Stimulated activated CD8-positive, alpha-beta memory T cell treated with anti-CD3 and anti-CD28 coated beads, Interleukin-15, amount 100 ng/mL, for 48 hours (primary cell): ENCODE measurements at places on chromosomes 3 and 15.
A peak's percentile ranks its signal among the peaks of the same experiment; 100 is the strongest.

DNA sequence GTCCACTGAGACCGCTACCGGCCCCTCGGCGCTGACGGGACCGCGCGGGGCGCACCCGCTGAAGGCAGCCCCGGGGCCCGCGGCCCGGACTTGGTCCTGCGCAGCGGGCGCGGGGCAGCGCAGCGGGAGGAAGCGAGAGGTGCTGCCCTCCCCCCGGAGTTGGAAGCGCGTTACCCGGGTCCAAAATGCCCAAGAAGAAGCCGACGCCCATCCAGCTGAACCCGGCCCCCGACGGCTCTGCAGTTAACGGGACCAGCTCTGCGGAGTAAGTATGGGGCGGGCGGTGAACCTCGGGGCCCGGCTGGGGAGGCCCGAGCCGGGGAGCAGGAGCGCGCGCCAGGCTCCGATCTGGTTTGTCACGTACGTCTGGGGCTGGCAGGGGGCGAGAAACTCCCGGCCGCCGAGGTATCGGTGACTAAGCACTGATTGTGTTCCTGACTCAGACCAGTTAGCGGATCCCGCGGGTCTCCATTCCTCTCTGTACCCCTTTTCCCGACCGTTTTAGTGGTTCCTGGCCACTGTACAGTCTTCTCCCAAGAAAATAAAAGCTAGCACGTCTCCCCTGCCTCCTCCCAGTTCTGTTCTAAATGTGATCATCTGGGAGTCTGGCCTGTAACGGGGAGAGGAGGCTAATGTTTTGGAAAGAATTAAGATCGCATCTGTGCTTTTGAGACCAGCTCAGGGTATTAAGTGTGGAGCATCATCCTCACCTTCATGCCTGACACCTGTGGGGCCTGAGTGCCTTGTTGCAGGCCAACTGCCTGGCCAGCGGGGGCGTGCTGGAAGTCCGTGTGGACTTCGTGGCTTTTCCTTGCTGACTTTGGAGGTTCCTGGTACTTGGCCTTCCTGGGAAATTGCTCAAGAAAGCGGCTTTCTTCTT is 691 bp downstream of the MAP2K1 start:
- DNase-seq = peak; percentile 77

- DNase-seq = no peak
Observed at GRCh38 chr3:116030131-116030850, 407.0 kb downstream of the GAP43 start.

- no peak for DNase-seq
Observed at GRCh38 chr3:68973639-68974038, 39.8 kb downstream of the EOGT start.

GRCh38 chr3:184031187-184031792 is at the start of gene HTR3D:
TSS of gene HTR3D (plus strand) at chr3:184031742. CDS start at chr3:184031742, 0 bp downstream.
- DNase-seq = no peak

DNA sequence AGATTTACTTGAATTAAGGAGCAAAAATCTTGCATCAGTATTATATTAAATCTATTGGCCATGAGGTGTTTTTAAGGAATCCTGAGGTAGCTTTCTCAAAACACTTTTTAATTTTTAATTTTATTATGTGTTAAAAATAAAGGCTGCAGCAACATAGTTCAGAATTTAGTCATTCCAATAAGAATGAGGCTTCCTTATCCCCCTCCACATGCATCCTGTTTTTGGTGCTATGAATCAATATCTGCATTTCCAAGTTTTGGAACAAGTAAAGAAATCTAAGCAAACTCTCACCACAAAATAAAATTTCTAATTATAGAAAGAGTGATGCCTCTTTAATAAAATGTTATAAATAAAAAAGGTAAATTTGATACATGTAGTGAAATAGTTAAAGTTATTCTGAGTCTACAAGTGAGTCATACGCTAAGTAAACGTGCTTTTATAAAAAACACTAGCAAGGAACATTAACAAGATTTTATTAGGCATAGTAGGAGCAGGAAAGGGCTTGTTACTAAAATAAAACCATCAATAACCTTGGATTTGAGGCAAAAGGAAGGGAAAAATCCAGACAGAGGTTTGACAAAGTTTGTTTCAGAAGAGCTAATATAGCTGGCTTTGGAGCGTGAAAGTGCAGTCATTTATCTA is 1218.0 kb downstream of the NSUN3 start:
- DNase-seq = no peak

GRCh38 chr3:113128386-113129015 is 82.9 kb upstream of the BOC start:
- DNase-seq = no peak

DNA sequence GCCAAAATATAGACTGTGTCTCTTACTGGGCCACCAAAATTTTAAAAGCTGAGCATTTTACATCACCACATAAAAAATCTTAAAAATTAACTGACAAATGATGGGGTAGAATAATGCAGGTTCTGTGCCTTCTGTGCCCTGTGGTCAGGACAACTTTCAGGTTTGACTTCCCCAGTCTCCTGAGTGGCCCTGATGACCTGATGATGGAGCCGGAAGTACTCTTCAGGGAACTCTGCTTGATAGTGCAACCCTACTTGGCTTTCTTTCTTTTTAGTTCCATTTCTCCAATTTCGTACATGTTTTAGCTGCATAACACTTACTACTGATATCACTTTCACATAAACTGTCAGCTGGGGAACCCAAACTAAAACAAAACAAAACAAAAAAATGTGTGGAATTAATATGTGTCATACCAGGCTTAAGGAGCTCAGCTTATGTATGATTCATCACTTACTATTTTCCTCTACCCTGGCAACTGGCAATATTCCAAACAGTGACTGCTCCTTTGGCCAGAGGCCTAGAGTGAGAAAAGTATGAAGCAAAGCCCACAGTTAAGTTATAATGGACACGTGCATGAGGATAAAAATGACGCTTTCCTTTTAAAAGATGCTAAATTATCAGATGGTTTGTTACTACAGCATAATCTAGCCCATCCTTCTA is 194.3 kb downstream of the BCHE start:
- no peak for DNase-seq

DNA sequence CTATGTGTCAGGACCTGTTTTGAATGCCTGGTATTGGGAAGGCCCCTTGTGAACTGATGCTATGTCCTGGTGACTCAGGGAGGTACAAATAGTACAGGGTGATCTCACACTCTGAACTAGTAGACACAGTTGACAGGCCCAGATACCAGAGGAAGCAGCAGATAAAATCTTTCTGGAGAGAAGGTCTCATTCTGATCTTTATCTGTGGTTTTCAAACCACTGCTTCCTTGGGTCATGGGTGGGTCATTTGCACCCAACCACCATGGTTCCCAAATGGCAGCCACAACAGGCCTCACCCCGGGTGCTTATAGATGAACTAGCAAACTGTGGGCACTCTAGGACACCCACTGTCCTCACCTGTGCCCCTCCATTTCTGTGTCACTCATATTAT is 43.4 kb downstream of the PXYLP1 start:
- DNase-seq = no peak

GRCh38 chr15:44075535-44075934 is 119.5 kb downstream of the FRMD5 start:
- DNase-seq = no peak

DNA sequence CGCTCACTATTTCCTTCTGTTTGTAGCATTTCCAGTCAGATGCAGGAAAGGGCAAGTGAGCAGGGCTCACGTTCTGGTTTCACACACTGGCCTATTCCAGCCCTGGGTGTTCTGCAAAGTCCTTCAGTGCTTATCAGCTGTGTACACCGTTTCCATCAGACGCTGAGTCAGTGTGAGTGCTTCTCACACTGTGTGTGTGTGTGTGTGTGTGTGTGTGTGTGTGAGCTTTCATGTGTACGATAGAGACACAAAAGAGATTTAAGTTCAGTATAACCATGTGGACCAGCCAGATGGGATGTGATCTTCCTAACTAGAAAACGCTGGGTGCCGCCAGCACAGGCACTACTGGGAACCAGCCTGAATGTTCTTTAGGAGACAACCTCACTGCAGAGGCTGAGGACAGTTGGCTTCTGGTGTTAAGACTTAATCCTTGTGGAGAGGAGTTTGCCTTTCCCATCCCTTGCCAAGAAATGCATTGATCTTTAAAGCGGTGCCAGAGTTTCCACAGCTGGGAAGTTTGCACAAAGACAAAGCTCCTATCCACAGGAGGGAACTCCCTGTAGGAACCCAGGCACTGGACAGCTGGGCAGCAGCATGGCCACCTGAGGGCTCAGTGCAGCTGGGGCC is 3.9 kb upstream of the CHSY1 start:
- no peak for DNase-seq

- DNase-seq = no peak
Observed at GRCh38 chr3:23743141-23743784, 62.5 kb upstream of the UBE2E1 start.

DNA sequence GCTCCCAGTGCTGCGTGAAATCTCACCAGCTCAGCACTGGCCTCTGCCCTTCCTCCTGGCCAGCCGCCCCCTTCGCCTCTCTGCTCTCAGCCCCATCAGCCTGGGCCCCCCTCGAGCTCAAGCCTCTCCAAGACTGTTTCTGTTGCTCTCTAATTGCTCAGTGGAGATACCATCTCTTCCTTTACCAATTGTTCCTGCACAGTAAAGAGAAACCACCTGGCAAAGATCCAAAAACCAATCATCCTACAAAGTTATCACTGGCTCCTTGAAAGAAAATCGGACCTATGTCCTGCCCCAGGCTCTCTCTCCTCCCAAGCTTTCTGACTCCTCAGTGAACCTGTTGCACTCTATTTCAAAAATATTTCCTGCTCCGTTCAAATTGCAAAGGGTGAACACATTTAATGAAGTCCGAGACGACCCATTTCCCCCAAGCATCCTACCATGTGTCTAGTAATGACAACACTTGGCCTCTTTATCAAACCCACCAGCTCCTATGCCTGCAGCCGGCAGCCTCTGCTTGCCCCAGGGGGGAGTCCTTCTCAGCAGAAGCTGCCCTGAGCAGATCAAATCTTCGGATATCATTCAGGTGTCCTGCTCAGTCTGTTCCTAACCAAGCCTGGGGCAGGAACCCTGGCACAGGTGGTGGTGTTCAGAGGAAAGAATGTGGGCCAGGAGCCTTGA is 53.7 kb upstream of the FAM174B start:
- no peak for DNase-seq

DNA sequence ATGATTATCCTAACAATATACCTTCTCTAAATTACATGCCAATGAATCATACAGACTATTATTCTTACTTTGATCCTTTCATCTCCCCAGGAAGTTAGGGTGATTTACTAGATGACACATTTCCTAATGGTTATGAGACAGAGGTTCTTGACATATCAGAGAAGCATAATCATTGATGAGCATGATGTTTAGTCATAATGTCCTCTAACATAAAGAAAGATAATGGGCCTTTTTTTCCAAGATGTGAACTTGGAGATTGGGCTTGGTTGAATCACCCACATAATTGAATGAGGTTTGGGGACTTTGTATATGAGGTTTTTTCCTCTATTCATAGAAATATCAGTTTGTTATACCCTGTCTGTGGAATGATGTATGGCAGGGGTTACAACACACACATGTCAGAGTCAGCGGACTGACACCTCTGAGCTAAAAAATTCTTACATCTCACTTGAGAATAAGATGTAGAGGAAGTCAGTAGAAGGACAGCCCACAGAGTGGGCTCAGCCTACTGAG is 69.7 kb upstream of the DCBLD2 start:
- DNase-seq = no peak

- no peak for DNase-seq
Observed at GRCh38 chr3:156693166-156693565, 18.8 kb downstream of the TIPARP start.

DNA sequence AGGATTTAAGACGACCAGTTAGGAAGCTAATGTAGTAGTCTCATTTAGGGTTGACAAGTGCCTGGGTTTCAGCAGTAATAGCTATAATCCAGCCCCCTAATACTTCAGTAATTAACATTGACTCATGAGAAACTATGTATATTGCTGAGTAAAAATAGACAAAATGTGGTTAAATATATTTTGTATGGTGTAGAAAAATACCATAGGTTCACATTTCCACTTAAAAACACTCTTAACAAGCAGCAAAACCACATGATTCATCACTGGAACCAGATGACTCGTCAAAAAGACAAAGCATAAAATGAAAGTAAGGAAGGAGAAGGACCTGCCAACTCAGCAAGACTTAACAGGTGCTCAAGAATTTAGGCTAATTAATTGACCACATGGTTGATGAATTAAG is 288.9 kb downstream of the EFHB start:
- no peak for DNase-seq

- no peak for DNase-seq
Observed at GRCh38 chr3:188524052-188524451, 370.1 kb downstream of the LPP start.
